ENCODE measurements at places on chromosomes 2 and 18.

GRCh38 chr2:174748948-174749347 is 15.3 kb downstream of the CHRNA1 start:
- DNase-seq, result no peak

GRCh38 chr2:223043164-223043941 is 8.6 kb upstream of the KCNE4 start:
- peak; percentile 82 for DNase-seq

DNA sequence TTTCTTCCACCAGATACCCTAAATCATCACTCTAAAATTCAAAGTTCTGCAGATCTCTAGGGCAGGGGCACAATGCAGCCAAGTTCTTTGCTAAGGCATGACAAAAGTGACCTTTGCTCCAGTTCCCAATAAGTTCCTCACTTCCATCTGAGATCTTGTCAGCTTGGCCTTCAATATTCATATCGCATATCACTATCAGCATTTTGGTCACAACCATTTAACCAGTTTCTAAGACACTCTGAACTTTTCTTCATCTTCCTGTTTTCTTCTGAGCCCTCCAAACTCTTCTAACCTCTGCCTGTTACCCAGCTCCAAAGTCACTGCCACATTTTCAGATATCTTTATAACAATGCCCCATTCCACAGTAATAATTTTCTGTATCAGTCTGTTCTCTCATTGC is 452.6 kb upstream of the TRIB2 start:
- DNase-seq, result no peak

- no peak for DNase-seq
Measured at GRCh38 chr2:101188683-101189405, 37.7 kb upstream of the TBC1D8 start.

- no peak for DNase-seq
Measured at GRCh38 chr2:62340994-62341484, 145.1 kb downstream of the B3GNT2 start.

GRCh38 chr2:189137519-189137918 is 42.0 kb downstream of the COL5A2 start:
- DNase-seq, result no peak

GRCh38 chr2:241482126-241482955 is 26.0 kb downstream of the STK25 start:
- no peak for DNase-seq

GRCh38 chr2:32450851-32451250 is 94.0 kb downstream of the BIRC6 start:
- no peak for DNase-seq

DNA sequence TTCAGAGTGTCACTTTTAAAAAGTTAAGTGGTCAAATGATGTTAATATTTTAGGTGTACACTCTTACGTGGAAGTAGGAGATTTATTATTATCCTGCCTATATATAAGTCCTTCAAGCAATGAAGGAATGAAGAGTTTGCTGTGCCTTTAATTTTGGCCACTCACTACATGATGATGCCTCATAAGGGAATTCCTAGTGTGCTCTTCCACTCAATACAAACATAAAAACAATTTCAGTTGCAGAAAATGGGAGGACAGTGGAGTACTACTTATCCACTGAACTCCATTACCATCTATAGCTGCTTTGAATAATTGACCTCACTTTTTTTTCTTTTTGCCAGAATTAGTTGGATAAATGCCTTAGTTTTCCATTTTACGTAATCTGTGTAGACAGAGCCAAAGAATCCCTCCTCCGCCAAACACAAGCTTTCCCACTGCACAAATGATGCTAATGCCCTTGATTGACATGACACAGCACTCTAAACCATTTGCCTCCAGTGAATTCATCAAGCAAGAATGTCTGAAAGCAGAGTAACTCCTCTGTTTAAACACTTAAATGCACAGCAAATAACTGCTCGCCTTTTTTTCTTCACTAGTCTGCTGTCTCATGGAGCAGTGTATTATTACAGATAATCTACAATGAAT is 751.1 kb upstream of the FANCL start:
- DNase-seq, result no peak

GRCh38 chr2:161076936-161077335 is 83.3 kb upstream of the TANK start:
- DNase-seq, result no peak

DNA sequence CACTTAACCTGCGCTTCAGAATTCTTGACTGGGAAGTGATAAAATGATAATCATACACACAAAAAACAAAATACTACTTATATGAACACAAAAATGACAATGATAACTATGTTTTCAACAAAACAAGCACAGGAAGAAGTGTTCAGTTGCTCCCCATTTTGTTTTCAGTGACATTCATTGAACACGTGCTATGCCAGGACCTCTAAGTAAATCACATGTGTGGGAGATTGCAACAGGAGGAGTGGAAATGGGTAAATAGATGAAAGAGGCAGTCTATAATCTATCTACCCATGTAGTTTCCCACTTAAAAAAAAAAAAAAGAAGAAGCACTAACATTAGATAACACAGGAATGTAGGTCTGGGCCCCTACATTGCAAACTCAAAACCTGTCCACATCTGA is 183.5 kb upstream of the HNRNPA3 start:
- no peak for DNase-seq

DNA sequence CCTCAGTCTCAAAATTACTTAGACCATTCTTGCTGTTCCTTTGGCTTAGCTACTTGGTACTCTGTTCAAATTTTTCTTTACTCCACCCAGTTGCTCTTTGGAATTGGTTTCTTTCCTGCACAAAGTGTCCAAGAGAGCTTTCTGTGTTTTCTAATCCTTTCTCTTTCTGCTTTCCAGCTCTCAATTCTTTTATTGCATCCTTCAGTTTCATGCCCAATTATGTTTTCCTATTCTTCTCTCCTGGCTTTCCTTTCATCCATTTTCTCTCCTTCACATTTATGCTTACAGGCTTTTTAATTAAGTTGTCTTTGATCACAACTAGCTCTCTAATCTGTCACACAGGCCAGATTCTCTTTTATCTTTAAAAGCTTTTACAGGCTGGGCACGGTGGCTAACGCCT is 38.2 kb downstream of the UBR3 start:
- no peak for DNase-seq

- no peak for DNase-seq
Measured at GRCh38 chr18:38940475-38940862, 1374.9 kb upstream of the CELF4 start.

- no peak for DNase-seq
Measured at GRCh38 chr18:60421356-60422118, 49.0 kb upstream of the MC4R start.

DNA sequence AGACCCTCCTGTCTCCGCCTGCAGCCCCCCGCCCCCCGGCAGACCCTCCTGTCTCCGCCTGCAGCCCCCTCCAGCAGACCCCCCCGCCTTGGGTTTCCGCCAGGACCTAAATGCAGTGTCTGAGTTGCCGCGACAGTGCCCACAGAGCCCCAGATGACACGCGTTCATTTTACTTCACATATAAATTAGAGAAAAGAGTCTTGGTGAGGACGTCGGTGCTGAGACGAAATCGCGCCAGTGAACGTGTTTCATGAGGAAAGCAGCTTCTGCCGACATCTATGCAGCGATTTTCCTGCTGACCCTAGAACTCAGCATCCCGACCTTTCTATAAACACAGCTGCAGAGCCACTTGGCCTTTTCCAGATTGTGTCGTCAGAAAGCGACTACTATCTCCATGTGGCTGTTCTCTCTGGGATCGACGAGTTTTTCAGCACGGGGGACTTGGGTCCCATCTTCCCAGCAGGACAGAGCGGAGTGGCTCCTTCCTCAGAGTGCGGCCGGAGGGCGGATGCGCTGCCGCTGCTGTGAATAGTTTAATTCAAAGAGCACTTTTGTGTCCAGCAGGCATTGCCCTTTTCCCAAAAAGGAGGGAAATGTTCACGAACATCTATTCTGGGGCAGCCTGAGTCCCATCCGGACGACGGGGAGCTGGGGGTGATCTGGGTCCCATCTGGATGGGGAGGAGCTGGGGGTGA is 136.7 kb downstream of the NFATC1 start:
- no peak for DNase-seq

DNA sequence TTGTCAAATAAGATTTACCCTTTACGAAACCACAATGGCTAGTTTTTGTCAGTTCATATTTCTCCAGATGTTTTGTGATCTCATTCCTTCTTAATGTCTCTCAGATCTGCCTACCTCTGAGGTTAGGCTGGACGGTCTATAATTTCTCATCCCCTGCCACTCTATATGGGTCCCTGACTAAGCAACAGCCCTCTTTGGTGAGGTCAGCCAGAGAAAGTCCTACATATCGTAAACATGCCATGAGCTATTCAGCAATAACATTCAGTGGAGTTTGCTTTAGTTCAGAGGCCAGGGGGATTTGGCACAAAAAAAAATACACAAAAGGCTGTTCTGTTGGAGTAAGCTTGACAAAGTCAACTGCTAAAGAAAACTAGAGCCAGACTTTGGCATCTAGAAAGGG is 192.1 kb upstream of the NCKAP5 start:
- no peak for DNase-seq

- no peak for DNase-seq
Measured at GRCh38 chr2:47890711-47891368, 15.5 kb downstream of the FBXO11 start.

DNA sequence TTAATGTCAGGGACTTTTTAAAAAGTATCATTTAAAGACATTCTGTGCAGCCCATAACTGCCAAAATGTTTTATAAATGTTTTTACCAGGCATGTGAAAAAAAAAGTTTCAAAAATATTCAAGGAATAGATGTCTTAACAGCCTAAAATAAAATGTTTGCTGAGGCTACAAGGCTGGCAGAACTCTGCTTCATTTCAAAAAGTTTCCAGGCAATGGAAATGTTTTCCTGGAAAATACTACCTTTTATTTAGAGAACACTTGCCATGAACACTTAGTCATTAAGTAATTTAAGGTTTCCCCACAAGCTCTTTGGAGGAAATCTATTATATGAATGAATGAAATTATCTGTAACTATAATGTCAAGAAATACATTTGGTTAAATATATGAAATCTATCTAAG is 68.8 kb downstream of the THADA start:
- DNase-seq, result no peak

- no peak for DNase-seq
Measured at GRCh38 chr2:47002480-47003381, 87.1 kb upstream of the MCFD2 start.

GRCh38 chr2:172806493-172806892 is 70.8 kb downstream of the RAPGEF4 start:
- no peak for DNase-seq

- DNase-seq, result no peak
Measured at GRCh38 chr2:30956995-30957394, 149.7 kb upstream of the CAPN13 start.

DNA sequence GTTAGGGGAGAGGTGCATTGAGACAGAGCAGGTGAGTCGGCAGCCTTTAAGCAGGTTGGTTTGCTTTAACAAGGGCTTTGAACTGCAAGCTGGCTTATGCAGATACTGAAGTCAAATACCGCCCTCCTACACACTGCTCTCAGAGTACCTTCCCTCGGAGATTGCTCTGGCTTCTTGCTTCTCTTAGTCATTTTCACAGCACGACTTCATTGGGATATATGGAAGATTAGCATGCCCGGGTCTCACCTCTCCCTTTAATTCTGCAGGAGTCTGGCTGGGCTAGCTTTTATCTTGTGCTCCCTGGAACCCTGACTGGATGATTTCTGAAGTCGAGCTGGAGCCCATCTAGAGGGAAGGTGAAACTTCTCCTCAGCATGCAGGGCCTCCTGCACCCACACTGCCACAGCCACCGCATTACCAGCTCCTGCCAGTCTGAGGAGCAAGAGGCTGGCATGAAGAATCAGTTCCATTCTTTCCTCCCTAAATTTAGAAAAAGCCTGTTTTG is 395.5 kb upstream of the HNRNPA3 start:
- DNase-seq, result no peak

- peak; percentile 25 for DNase-seq
Measured at GRCh38 chr2:104885119-104885782, 31.3 kb downstream of the POU3F3 start.

- no peak for DNase-seq
Measured at GRCh38 chr18:59576541-59577385, 120.5 kb downstream of the CCBE1 start.

GRCh38 chr2:43319541-43319940 is 93.1 kb upstream of the ZFP36L2 start:
- no peak for DNase-seq

- DNase-seq, result no peak
Measured at GRCh38 chr2:188765522-188766470, 208.4 kb upstream of the COL3A1 start.

DNA sequence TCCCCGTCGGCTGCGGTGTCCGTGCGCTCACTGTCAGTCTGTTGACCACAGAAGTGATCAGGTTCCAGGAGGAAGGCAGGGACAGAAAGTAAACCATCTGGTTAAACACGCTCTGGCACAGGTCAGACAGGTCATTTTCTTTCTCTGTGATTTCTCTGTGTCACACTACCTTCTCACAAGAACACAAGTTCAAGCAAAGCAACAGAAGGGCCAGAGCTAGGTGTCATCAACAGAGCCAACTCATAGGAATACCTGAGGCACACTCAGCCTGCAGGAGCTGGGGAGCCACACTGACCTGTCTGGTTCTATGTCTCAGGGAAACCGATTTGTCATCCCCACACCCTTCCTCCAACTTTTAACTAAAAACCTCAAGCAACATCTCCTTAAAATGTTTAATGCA is 115.1 kb upstream of the ZBTB14 start:
- DNase-seq, result no peak

DNA sequence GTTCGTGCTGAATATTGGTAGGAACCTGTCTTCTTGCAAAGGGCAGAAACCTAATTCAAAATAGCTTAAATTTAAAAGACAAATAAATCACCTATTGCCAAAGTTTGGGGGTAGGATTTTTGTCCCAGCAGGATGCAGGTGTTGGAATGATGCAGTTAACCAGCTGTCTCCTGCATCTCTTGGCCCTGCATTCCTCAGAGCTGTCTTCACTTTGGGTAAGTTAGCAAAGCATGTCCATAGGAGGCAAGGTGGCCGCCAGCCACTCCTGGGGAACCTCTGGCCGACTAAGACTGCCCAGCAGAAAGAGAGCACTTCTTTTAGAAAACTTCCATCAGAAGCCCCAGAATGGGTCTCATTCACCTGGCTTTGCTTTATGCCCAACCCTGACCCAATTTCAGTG is 20.5 kb upstream of the NYAP2 start:
- DNase-seq, result no peak

DNA sequence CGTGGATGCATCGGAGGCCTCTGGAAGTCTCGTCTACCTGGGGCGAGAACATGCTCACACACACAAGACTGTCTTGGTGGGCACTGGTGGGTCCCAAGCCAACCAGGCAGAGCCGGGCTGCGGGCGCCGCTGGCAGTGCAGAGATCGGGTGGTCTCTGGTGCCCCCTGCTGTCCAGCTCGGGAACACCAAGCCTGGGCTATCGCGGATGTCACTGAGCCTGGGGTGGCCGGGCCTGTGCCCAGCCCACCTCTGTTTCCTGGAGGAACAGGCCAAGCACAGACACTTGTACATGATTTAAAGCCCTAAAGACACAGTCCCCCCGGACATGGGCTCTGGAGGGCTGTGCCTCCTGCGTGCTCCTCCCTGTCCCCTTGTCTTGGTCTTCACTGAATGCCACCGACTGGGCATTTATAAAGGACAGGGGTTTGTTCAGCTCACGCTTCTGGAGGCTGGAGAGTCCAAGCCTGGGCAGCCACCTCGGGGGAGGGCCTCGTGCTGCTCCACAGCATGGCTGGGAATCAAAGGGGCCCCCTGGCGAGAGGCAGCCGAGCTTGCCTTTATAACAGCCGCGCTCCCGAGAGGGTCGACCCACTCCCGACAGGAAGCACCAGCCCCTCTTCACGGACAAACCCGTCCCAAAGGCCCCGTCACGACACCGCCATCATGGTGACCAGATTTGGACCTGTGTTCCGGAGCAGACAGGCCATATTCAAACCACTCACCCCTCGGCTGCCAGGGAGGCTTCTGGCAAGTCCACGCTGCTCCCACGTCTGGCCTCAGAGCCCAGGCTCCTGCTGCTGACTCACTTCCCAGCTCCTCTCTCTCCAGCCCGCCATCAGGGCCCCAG is 3.6 kb upstream of the OTOS start:
- DNase-seq, result no peak
